ENCODE measurements at places on chromosomes 12 and 14.

DNA sequence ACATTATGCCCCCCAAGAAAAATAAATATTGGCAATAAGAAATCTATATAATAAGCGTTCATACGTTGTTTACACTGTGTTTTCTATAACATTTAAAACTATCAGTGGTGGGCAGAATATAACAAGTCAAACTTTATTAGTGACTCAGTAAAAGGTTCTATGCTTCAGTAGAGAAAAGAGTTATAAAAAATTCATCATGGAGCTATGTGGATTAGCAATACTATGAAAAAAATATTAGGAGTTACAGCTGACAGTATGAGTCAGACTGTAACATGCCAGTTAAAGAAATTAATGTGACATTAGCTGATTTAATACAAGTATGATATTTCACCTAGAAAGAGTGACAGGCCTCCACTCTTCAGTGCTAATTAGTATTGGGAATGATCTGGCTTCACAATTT is 125.1 kb upstream of the GARIN6 start:
- DNase-seq, result no peak

DNA sequence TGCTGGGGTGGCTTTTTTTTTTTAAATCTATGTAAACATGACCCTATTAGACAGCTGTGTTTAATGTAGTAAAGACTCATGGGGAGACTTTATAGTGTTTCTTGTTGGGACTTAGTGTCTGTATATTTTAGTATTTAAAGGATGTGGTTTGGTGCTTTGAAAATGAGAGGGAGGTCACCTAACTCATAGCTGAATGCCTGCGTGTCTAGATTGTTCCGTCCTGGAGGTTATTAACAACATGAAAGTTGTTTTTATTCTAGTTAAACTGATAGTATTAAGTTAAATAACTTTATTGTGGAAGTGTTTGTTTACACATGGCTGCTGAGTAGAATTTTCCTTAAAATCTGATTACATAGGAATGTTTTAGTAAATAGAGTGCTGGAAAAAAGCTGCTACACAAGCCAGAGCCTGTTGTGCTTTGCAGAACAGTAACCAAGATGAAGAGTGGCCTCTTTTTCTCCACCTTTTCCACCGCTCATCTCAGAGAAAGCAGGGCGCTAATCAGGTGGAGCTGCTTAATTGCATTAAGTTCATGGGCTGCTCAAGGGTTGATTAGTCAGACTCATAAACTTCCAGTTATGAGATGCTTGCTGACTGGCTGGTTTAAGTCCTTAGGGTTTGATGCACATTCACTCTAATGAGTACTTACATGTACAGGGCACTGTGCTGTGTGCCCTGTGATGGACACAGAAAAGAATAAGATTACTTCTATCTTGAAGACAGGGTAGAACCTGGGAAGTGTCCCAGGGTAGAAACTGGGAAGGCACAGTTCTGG is 62.7 kb downstream of the FBXO34 start:
- no peak for DNase-seq

DNA sequence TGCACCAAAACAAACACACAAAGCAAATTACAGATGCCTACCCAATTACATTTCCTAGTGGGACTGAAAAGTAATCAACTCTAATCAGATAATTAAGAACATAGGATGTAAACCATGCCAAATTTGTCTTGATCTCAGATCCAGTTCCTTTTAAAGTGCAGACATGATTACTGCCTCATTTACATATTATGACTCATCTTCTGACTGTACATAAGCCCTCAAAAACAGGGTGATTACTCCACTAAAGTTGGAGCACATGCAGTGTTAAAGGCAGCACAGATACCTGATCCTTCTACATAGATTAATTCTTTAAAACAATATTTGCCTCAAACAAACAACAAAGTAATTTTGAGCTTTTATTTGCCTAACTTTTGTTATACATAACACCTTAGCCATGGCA is 337.2 kb downstream of the RPS29 start:
- no peak for DNase-seq

GRCh38 chr12:92649511-92650227 is 53.1 kb upstream of the PLEKHG7 start:
- DNase-seq, result peak; percentile 42

GRCh38 chr12:121610239-121611149 is 15.8 kb upstream of the ORAI1 start:
- no peak for DNase-seq

GRCh38 chr12:122473543-122474323 is 27.0 kb downstream of the ZCCHC8 start:
- DNase-seq, result peak; percentile 47

GRCh38 chr12:57143454-57143853 is 4.0 kb downstream of the LRP1-AS start:
- no peak for DNase-seq

DNA sequence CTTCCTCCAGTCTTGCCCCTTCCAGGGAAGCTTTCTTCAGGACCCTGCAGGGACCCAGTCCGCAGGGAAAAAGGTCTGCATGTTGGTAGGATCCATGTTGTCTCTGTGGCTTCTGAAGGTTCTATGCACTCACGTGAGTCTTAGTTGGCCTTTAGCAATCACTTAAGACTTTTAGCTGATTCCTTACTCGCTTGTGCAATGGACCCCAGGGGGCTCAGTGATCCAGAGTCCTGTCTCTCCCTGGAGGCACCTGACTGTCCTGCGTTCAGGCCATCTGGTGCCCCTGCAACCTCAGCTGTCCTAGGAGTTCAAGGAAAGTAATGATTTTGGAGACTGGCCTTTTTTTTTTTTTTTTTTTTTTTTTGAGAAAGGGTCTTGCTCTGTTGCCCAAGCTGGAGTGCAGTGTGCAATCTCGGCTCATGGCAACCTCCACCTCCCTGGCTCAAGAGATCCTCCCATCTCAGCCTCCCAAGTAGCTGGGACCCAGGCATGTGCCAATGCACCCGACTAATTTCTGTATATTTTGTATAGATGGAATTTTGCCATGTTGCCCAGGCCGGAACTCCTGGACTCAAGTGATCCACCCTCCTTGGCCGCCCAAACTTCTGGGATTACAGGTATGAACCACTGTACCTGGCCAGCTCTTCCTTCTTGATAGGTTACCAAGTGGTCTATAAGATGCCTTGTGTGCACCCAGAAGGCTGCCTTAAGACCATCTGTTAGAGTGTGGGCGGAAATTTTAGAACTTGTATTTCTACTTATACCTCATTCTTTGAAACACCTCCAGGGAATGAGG is 4.6 kb downstream of the IFI27L2 start:
- no peak for DNase-seq

DNA sequence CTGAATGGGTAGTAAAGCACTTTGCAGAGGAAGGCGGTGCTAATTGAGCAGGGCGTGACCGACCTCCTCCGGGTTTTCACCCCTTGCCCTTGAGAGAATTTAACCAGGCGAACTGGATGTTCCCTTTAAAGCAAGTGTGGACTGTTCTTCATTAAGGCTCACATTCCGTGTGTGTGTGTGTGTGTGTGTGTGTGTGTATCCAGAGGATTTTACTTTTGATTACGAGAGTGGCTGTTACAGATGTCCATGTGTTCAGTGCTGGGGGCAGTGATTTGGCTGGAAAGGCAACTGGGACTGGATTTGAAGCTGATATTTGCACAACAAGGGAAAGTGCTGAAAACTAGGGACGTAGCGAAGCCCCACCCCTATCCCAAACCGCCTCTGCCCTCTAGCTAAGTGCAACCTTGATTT is 2.2 kb downstream of the TMEM132C start:
- DNase-seq, result no peak

DNA sequence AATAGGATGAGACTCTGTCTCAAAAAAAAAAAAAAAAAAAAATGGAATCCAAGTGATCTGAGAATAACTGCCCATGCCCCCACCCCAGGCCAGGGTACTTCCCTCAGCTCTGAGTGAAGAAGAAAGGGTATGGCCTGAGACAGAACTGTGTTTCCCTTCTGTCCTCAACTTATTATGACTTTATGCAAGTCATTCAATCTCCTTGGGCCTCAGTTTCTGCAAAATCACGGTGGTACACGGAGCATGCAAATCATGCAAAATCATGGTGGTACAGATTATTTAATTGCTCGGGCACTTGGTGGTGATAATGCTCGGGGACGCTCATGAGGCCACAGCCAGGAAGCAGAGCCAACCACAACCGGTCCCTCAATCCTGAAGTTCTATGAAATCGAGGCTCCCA is 56.5 kb upstream of the TBX3 start:
- no peak for DNase-seq

DNA sequence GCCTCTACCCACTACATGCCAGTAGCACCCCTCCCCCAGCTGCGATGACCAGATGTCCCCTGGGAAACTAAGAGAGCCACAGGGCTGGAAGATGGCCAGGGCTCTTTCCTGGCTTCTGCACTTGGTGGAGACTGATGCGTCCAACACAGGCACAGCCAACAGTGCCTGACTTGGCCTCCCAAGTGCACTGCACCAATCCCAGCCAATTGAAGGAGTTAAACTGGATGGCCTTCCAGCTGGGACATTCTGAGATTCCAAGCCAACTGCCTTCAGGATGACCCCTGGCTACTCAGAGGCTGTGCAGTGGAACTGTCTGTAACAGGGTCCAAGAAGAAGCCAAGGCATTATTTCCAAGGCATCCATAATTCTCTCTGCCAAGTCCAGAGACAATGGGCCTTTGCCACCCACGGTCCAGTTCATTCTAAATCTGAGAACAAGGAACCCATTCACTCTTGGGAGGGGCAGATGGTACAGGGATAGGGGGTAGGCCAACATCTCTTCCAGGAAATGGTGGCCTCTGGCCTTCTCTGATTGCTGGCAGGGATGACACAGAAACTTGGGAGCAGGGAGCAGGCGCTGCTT is 35.2 kb downstream of the PRIMA1 start:
- DNase-seq, result no peak

GRCh38 chr14:24167469-24168114 is 4.3 kb upstream of the REC8 start:
- DNase-seq, result no peak

GRCh38 chr12:65162609-65163008 is 6.8 kb upstream of the LEMD3 start:
- DNase-seq, result no peak

DNA sequence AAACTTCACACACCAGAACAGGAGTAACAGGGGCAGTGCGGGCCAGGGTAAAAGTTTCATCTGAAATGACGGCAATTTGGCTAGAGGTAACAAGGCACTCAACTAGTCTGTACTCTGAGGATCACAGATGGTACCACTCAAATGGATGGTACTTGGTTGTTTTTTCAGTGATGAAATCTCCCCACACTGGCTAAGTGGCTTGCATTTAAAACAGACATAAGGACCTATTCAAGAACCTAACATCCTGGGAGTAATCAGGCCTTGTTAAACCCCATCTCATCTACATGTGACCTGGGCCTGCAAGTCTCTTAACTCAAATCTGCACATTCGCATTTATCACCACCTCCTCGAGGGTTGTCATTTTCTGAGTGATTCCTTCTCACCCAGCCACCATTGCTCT is 90.8 kb downstream of the PRKAB1 start:
- DNase-seq, result no peak

- DNase-seq, result no peak
Observed at GRCh38 chr12:117850048-117850447, 118.7 kb downstream of the KSR2 start.

DNA sequence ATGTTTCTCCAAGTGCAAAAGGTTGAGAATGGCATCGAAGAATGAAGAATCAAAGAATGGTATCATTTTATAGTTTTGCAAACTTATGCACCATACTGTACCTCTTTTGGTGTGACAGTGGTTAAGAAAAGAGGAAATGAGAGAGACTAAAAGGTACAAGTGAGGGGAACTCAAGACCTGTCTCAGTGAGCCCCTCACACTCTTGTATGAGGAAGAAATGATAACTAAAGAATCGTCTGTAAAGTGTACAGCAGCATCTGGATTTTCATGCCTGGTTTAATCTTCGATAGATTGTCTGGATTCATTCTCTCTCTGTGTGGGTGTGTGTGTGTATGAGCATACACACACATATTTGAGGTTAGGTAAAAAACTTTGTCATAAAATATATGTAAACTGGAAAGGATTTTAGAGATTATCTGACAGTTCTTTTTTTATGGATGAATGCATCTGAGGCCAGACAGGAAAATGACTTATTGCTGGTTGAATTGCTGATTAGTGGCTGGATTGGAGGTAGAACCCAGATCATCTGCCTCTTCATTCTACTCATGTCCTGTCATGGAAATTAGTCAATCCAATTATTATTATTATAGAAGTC is 16.0 kb upstream of the SLC38A2 start:
- DNase-seq, result no peak

DNA sequence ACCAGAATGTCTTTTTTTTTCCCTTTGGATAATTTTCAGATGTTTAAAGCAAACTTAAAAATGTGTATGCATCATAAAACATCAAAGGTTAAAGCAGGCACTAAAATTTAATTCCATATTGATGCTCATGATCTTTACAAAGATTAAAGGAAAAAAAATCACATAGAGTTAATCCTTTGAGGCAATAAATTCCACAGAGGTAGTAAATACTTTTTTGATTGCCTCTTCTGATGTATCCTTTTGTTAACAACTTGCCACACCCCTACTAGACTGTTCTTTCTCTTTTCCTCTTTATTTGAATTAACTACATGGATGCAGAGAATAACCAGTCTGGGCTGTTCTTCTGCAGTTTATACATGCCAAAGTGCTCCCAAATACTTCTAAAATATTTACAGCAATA is 45.2 kb upstream of the KCNJ8 start:
- DNase-seq, result no peak

- no peak for DNase-seq
Observed at GRCh38 chr12:7512553-7512952, 9.0 kb upstream of the CD163 start.

DNA sequence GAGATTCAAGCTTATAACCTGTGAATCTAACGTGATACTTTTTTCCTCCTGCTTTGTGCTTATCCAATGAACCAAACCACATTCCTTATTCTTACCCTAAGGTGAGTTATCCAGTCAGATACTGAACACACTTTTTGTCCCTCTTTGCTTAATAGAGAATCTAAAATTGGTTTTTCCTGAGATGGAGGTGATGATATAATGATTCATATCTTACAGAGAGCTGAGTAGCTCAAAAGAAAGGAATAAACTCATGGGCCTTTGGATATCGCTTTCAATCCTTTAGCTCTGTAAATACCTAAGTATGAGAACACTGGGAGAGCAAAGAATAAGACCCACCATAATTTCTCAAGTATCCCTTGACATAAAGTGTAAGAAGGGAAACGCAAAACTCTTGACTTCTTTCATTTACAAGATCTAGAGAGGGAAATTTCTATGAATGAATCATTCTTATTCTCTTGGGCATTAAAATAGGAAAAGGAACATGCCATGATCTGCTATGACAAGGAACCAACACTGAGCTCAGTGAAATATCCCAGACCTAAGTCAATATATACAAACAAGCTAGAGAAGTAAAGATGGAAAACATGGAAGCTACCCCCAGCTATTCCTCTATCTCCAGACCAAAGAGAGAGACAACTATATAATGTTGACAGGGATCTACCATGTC is 81.8 kb upstream of the STAC3 start:
- DNase-seq, result no peak
